ENCODE measurements at places on chromosomes 11 and 22. TPM values are rescaled to one million over a fixed set of nuclear protein-coding genes. Genes with fewer than 3 reads are reported as not detected.

The CCDC34 gene
- 34.3 TPM for total RNA-seq

The SPDYC gene
- total RNA-seq, result 0.15 TPM

The ANO5 gene
- total RNA-seq, result not detected

The AIFM3 gene
- 15.3 TPM for total RNA-seq

The TSKU gene
- total RNA-seq, result 21.4 TPM

The SCUBE1 gene
- total RNA-seq, result not detected

The CD3D gene
- 0.25 TPM for total RNA-seq

The OR52I2 gene
- total RNA-seq, result not detected

The GLYATL1 gene
- not detected for total RNA-seq

The SCGB1D1 gene
- not detected for total RNA-seq

The RIC3 gene
- total RNA-seq, result not detected

The GVQW3 gene
- 2.9 TPM for total RNA-seq

The CCND1 gene
- total RNA-seq, result 117 TPM

The UBQLNL gene
- not detected for total RNA-seq

The PATE4 gene
- total RNA-seq, result not detected

The RNF215 gene
- 2.4 TPM for total RNA-seq

The RASSF7 gene
- 13.1 TPM for total RNA-seq

The SLC7A4 gene
- not detected for total RNA-seq
